Stimulated activated naive CD8-positive, alpha-beta T cell treated with anti-CD3 and anti-CD28 coated beads, Interleukin-15, Interleukin-2, amounts not matched to agents 100 U/mL and 50 U/mL, for 24 hours (primary cell): ENCODE measurements at places on chromosomes 4 and X.

GRCh38 chrX:137563681-137564651 is 2.0 kb upstream of the ZIC3 start:
- DNase-seq: no peak

DNA sequence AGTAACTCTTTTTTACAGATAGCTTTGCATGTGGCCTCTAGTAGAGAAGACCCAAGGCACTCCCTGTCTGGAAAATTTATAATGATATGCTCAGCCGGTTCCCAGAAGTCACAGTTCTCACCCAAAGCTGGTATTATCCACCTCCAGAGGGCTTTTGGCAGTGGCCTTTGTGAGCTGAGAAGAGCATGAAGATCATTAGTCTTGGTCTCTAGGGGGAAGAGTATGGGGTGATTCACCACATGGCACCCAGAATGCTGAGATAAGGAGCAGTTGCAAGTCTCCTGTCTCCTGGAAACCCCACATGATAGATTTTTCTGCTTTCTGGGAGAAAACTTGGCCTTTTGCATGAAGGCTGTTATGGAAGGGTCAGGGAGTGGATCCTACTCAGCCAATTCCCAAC is 75.4 kb upstream of the PRPS1 start:
- DNase-seq: no peak

- no peak for DNase-seq
These were observed 3.8 kb downstream of the TET2 start for GRCh38 chr4:105150503-105150902.

GRCh38 chr4:42460043-42460442 is 62.8 kb downstream of the SHISA3 start:
- DNase-seq: no peak

DNA sequence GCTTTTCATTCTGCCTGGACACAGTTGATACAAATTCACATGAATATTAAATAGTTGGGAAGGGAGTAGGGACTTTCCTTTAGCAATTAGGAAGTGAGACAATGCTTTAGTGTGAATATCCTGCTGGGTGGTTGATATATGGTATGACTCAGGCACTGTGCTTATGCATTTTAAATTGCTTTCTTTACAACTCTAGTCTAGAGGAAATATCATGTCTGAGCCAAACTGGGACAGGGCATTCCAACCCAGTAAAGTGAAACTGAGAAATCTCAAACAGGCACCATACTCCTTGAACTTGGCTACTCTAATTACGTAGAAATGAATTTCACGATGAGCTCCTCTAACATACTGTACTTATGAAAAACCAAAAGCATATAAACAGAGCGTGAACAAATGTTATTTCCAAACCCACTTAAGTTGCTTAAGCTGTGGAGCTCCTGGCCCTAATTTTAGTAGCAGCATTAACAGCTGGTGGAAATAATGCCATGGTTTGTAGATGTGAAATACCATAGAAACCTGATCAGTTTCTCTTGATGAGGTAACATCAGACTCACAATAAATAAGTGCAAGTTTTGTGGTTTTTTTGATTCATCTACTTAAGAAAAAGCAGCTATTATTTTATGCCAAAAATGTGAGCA is 242.9 kb upstream of the GK2 start:
- no peak for DNase-seq

DNA sequence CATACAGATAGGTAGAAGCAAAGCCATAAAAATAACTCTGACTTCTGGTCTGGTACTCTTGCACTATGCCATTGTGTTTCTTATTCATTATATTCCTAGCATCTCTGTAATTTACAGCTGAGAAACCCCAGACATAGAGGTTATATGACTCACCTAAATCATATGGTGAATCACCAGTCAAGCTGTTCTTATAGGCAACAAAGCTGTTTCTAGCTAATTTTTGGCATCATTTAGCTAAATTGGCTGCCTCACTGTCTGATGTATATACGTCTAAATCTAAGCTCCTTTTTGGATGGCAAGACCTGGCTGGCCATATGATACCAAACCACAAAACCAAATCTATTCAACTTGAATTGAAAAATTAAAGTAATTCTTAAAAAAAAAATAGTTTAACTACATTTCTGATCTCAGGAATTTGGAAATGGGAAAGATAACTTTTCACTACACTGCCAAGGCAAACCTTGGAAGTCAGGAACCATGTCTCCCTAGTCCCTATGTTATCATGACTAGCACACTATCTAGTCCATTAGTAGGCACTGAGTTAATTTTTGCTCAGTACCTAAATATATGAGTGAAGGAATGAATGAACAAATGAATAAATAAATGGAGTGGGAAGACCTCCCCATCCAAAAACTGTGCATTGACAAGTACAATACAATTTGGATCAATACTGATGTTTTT is 41.3 kb upstream of the STAG2 start:
- no peak for DNase-seq

DNA sequence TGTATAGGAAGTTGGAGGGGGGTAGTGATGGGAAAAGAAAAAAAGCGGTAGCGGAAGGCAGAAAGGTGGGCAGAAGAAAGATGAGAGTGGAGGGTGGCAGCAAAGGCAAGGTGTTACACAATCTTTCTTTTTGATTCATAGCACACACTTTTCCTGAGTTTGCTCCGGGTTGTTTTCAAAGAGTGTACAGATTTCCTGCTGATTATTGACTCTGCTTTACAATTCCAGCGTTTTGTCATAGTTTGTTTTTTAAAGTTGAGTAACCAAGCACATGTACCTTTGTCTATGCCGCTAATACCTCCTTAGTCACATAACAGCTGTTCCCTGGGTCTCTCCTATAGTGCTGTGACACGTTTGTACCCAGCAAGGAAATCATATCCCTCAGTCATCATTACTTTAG is 50.3 kb downstream of the AGA start:
- DNase-seq: no peak
